ENCODE measurements at places on chromosomes 4 and X.

GRCh38 chr4:122762520-122762919 lies 30.0 kb downstream of the BBS12 start:
- no peak for DNase-seq

- no peak for DNase-seq
These were observed 9.9 kb upstream of the SPATA4 start for GRCh38 chr4:176205299-176205698.

DNA sequence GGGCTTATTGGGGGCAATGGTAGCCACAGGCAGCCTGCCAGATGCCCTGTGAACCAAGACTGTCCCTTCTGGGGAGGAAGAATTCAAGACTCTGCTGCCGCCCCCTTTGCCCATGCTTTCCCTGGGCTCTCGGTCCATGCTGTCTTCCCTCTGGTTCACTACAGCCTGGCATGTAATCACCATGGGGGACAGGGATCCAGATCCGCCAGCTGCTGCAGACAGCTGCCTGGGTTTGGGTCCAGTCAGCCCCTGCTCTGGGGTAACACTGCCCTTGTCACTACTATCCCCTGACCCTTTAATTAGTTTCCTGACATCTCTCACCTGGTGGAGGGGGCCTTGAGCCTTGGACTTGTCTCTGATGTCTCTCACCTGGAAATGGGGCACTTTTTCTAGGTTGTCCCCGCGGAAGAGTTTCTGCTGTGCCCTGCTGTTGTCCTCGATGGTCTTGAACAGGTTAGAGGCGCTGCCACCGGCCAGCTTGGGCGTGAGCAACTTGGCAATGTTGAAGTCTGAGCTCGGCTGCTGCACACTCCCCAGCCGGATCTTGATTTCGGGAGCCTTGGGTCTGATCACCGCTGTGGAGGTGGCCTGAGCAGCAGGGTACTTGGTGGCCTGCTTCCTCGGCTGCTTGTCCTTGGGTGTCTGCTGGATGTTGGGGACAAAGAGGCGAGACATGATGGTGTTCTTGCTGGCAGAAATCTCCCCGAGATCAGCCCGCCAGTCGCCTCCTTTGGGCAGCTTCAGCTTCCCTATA lies 6.4 kb downstream of the C4orf54 start:
- no peak for DNase-seq

- DNase-seq: no peak
These were observed 20.3 kb upstream of the ASMTL start for GRCh38 chrX:1472975-1473374.

DNA sequence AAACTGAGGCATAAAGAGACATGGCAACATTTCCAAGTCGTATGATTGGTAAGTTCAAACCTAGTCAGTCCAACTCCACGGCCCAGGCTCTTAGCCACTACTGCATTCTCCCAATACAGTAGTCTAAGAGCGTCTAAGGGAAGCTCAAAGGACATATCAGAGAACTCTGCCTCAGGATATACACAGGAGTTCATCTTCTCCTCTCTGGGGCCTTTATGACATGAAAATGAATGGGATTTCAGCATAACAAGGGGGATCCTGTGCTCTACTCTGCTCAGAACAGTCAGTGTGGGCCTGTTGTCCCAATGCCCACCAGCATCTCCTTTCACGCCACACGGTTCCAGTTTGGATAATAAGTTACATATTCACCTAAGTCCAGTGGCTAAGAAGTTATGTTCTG lies 4.2 kb downstream of the GASK1B start:
- DNase-seq: no peak

GRCh38 chrX:20409991-20410390 lies 143.3 kb upstream of the RPS6KA3 start:
- DNase-seq: no peak

- no peak for DNase-seq
These were observed 728.9 kb downstream of the PCDH18 start for GRCh38 chr4:136803433-136803832.

- DNase-seq: peak; percentile 16
These were observed 46.9 kb upstream of the RHOH start for GRCh38 chr4:40149960-40150385.

DNA sequence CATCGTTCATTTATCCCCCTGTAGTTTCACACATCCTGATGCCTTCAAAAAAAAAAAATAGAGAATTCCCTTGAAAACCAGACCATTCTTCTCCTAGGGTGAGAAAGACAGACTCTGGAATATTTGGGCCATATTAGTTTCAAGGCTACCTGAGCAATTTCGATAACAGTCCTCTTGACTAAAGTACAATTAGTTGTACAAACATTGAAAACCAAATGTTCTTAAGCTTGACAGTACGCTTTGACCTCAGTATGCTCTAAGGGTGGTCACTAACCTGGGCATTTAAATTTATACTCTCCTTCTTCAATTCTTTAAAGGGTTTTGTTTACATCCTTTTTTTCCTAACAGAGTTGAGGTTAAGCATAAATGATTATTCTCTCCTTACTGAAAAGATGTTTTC lies 364.6 kb upstream of the FTHL17 start:
- no peak for DNase-seq

DNA sequence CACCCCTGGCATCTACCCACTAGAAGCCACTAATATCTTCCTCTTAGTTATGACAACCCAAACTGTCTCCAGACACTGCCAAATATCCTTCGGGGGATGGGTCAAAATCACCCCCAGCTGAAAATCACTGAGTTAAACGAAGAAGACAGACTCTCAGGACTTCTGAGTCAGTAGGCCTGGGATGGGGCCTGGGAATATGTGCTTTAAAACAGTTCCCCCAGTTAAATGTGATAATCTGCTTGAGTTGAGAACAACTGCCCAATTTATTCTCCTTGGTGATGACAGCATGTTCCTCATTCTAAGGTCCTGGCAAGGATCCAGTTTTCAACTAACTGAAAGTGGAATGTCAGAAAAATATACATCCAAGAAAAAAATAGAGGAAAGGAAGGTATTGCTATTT lies 52.4 kb downstream of the CBLL2 start:
- DNase-seq: no peak

- DNase-seq: no peak
These were observed 23.4 kb downstream of the STK26 start for GRCh38 chrX:132046533-132046932.

- no peak for DNase-seq
These were observed at the start of gene FGD1 for GRCh38 chrX:54495814-54496516. Gene FGD1 (minus strand): TSS chrX:54496234. CDS start chrX:54495432, 802 bp downstream.

DNA sequence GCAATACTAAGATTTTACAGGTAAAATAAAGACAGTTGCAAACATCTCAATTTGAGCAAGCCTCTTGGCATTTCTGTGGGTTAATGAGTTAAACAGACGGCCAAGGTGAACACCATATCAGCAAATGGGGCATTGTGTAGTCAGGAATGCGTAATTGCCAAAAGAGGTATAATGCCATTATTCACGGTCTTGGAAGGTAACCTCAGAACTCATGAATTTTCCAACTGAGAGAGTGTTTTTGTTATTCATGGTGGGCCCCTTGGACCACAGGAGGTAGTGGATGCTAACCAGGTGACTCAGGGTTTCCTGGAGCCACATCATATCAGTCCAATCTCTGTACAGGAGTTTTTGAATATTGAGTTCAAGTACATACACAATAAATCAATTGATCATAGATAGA lies 368.0 kb upstream of the TECRL start:
- no peak for DNase-seq

DNA sequence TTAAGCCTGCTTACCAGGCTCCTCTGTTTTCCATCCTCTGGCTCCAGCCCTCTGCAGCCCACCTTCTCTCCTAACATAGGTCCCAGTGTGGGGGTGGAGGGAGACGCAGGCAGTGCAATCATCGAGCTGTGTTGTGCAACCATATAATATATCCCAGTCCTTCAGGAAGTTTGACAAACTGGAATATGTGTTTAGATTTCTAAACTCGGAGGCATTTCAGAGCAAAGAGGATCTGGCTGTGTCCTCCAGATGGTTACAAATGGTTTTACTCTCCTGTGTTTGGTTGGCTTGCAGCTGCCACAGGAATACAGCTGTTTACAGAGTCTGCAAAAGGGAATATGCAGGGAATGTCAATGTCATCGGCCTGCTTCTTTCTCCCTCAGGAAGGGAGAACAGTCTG lies 195.3 kb upstream of the LNX1 start:
- DNase-seq: peak; percentile 50

GRCh38 chrX:111695297-111695880 lies 14.4 kb downstream of the ALG13 start:
- no peak for DNase-seq

- no peak for DNase-seq
These were observed 26.0 kb downstream of the MANBA start for GRCh38 chr4:102734591-102735385.

Measured in GM04503 (cell line).